ENCODE measurements at places on chromosomes 13 and 19.

- DNase-seq = no peak
These were observed 44.4 kb downstream of the ELF1 start for GRCh38 chr13:40974460-40975407.

- no peak for DNase-seq
These were observed 409.7 kb downstream of the HS6ST3 start for GRCh38 chr13:96499656-96500055.

- DNase-seq = no peak
These were observed 6.1 kb upstream of the LILRA5 start for GRCh38 chr19:54319049-54319448.

GRCh38 chr13:35764326-35765015, 288.0 kb upstream of the MAB21L1 start:
- no peak for DNase-seq

- no peak for DNase-seq
These were observed 47.4 kb downstream of the SMAD9 start for GRCh38 chr13:36872621-36873020.

GRCh38 chr19:15863272-15863671, 34.6 kb downstream of the CYP4F2 start:
- no peak for DNase-seq

DNA sequence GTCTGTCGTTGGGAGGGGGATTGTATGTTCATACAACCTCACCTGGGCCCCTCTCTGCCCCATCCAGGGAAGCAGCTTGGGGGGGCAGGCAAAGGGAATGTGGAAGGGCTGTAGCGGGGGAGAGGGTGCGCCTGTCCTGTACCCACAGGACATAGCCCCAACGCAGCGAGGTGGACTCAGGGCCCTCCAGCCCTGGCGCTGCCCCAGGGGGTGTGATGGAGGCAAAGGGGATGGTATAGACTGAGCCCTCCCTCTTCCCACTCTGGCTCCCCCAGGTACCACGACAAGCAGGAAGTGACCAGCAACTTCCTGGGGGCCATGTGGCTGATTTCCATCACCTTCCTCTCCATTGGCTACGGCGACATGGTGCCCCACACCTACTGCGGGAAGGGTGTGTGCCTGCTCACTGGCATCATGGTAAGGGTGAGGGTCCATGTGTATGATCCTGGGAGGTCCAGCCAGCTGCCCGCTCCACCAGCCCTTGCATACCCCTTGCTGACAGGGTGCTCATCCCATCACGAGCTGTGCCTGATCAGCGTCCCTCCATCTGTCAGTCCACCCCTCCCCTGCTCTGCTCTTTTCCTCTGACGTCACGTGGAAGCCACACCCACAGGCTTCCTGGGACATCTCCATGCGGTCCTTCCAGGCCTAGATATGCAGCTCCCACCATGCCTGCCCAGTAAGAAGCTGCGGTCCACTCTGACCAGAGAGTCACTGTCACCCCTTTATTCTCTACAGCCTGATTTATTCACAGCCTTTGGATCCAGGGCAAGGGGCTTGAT, 18.3 kb downstream of the KCNN1 start:
- no peak for DNase-seq

- DNase-seq = no peak
These were observed 241.3 kb downstream of the DACH1 start for GRCh38 chr13:71625694-71626093.

DNA sequence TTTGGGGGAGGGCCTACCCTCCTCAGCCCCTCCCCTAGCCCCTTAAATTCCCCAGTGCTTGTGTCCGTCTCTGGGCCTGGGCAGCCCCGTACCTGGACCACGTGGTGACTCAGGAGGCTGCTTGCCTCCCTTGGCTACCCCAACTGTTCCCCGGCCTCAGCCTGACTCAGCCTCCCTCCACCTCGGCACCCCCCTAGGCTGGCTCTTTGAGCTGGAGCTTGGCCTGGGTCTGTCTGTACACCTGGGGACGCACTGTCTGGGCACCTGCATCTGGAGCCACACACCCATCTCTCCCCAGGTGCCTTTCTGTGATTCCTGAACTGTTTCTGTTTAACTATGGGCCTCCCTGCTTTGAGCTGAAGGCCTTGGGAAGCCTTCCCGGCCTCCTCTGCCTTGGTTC, 1.8 kb upstream of the KLK14 start:
- DNase-seq = no peak

GRCh38 chr13:49791711-49792549, 552 bp downstream of the KPNA3 start:
- DNase-seq = peak; percentile 12

DNA sequence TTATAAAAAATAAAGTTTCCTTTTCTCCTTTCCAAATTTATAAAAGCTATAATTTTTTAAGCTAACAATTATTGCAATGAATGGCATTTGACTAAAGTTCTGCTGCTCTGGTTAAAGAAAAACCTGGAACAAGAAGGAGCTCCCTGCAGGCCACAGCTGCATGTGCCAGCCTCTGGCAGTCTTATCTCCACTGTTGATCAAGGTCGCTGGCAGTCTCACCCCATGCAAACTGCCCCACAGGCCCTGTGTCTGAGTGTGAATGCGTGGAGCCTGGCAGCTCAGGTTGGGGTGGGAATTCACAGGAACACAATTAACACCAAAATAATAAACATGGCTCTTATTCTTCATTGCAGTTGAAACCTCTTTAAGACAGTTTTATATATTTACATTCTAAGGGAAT, 30.2 kb upstream of the FREM2 start:
- no peak for DNase-seq

- no peak for DNase-seq
These were observed 480 bp downstream of the GPR108 start for GRCh38 chr19:6736917-6737283.

GRCh38 chr13:33775339-33776108, 42.4 kb upstream of the RFC3 start:
- no peak for DNase-seq

GRCh38 chr13:112131713-112132113, 64.8 kb downstream of the SOX1 start:
- DNase-seq = no peak

DNA sequence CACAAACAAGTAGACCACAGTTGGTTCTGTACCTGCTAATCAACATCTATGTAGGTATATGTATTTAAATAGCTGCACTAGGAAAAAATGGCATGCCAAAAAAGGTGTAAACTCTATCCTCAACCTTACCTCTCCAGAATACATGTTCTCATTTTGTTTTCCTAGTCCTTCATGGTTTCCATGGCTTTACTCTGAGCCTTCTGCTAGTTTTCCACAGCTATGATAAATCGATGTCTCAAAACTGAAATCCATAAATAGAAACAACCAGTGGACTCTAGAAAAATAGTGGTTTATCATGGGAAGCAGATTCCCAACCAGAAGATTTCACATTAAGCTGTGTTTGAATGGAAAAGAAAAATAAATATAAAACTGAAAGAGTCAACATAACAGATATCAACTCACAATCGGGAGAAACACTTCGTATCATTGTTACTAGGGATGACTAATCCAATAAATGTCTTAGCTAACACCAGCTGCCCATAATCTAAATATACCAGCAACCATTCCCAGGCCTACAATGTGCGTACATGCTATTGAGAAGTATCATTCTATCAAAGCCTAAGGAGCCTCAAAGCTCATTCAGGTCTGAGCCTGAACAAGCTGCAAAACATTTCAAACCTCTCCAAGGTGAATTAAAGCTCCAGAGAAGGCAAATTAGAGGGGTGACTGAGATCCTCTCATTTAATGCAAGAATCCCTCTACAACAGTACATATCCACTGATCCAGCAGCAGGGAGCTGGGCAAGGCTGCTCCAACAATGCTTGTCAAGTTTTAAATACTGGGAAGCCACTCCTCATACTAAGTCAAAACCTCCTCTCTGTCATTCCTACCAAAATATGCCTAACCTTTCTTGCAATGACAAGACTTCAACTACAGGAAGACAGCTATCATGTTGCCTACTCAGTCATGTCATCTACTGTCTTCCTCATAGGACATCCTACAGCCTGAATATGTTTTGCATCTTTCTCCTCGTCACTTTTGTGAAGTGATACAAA, 90.2 kb downstream of the KCTD12 start:
- DNase-seq = no peak

- no peak for DNase-seq
These were observed 1074.3 kb upstream of the PCDH9 start for GRCh38 chr13:68304286-68304893.

- no peak for DNase-seq
These were observed 8.6 kb downstream of the GTF2F1 start for GRCh38 chr19:6384381-6384780.

DNA sequence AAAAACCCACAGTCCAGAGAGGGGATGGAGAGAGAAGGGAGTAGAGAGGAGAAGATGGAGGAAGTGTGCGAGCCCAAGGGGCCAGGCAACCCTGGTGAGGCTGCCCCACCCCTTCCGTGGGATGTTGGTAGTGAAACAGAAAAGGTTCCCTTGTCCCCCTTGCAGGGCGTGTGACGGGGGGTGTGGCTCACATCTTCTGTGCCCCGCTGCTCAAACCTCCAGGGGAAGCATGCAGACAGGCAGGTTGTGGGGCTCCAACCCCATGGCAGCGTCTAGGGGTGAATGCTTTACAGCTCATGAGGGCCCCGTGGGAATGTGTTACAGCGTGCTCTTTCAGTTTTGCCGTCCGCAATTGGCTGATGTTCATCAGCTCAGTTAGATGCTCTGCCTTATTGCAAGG, 14.7 kb upstream of the EVI5L start:
- DNase-seq = no peak

All from stimulated activated CD8-positive, alpha-beta memory T cell treated with anti-CD3 and anti-CD28 coated beads, Interleukin-7, amount 100 ng/mL, for 24 hours (primary cell).